Activated CD4-positive, alpha-beta T cell treated with anti-CD3 and anti-CD28 coated beads, Interleukin-10, Interleukin-2, amounts not matched to agents 100 ng/mL and 50 ng/mL, durations not matched to agents 16 hours and 8 hours (primary cell): ENCODE measurements at places on chromosomes 5 and 9.

DNA sequence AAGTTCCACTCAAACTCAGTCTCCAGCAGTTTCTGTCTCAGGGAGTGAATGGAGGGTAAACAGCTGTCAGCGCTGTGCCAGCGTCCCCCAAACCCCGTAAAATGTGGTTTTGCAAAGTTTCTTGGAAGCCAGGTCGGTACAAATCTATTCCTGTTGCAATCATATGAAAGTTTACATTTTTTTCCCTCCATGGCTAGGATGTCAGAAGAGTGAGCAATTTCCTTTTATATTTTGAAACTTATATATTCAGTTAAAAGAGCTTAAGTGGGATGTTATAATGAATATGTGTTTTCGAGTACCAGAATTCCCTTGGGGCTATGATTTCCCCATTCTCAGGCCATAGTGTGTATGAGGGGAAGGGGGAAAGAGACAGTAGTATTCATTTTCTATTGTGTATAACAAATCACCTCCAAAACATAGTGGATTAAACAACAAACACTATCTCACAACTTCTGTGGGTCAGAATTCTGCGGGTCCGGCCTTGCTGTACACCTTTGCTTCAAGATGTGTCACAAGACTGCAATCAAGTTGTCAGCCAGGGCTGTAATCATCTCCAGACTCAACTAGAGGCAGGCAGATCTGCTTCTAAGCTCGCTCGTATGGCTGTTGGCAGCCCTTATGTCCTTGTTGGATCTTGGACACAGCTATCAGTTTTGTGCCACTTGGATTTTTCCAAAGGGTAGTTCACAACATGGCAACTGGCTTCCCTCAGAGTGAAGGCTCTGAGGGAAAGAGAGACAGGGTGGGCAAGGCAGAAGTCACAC, 107.4 kb downstream of the SNX18 start:
- no peak for DNase-seq

- DNase-seq, result no peak
Measured at GRCh38 chr5:116865651-116866050, 291.0 kb upstream of the SEMA6A start.

DNA sequence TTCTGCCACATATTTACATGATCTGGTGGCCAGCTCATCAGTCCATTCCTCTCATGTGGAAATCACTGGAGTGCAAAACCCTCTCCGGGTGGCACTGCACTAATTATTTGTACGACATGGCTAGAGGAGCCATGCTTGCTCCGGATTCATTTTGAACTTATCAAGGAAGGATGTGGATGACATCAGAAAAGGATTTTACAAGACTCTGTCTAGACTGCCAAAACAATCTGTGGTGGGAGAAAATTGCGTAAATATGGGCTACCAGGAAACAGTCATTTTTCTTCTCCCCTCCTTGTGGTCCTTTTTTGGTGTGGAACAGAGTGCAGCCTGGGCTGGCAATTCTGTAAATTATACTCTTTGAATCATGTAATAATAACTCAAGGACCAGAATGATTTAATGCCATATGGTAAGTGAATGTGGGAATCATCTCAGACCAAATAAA, 123.4 kb upstream of the IFNE start:
- DNase-seq, result no peak

DNA sequence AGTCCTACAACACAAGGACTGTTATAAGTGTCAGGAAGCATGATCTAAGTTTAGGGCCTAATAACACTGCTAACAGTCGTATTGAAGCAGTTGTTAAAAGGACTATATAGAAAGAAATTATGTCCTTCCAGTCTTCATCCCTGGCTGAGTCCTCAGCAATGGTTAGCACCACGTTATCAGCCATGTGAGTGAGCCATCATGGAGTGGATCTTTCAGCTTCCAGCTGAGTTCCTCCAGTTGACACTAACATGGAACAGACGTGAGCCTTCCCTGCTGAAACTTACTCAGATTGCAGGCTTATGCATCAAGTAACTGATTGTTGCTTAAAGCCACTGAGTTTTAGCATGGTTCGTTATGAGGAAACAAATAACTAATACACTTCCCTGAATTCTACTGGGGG, 21.5 kb upstream of the GPBP1 start:
- DNase-seq, result no peak

GRCh38 chr5:103109277-103109676, 10.7 kb downstream of the GIN1 start:
- no peak for DNase-seq

GRCh38 chr9:126386088-126386487, 59.5 kb downstream of the MVB12B start:
- peak; percentile 20 for DNase-seq

DNA sequence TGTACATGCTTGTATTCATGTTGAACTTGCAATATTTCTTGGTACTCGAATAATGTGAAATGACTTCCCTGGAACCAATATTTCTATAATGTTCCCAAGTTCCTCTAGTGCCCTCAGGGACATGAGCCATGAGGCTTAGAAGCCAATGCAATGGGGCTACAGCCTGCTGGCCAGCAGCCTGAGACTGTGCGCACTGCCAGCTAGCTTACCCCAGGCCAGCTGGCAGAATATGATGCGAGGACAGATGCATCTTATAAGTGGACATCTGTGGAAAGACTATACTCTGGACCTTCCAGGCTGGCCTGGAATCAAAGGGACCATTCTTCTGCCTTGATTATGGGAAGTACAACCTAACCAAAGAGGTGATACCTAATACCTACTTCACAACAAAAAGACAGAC, 1862.0 kb upstream of the ACO1 start:
- no peak for DNase-seq

DNA sequence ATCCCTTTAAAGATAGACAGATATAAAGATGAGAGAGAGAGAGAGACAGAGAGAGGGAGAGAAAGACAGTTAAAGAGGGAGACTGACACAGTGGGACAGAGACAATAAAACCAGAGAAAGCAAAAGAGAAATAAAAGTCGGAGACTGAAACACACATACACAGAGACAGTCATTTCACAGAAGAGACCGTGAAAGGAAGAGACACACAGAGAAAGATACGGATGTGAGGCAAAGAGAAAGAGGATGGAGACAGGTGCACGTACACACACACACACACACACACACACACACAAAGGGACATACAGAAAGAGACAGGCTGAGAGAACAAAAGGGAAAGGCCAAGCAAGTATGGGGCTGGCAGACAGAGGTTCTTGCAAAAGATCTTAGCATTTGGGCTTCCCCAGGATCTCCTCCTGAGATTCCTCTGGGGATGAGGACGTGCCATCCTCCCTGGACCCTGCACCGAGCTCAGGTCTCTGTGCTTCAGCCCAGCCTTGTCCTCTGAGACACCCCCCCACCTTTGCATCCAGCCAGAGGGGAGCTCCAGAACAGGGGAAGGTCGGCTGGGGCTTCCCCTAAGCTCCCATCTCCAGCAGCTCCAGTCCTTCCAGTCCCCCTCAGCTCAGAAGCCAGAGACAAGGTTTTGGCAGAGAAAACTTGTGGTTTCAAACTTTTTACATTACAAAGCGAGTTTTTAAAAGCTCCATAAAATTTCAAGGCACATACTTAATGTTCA, 318.4 kb upstream of the PANK3 start:
- no peak for DNase-seq

GRCh38 chr5:44909004-44909403, 100.3 kb downstream of the MRPS30 start:
- DNase-seq, result no peak

GRCh38 chr5:164672931-164673694, 1167.7 kb downstream of the MAT2B start:
- no peak for DNase-seq

- no peak for DNase-seq
Measured at GRCh38 chr5:7616897-7617296, 221.0 kb downstream of the ADCY2 start.

- DNase-seq, result peak; percentile 68
Measured at GRCh38 chr5:32709750-32710549, 1.2 kb upstream of the NPR3 start.

DNA sequence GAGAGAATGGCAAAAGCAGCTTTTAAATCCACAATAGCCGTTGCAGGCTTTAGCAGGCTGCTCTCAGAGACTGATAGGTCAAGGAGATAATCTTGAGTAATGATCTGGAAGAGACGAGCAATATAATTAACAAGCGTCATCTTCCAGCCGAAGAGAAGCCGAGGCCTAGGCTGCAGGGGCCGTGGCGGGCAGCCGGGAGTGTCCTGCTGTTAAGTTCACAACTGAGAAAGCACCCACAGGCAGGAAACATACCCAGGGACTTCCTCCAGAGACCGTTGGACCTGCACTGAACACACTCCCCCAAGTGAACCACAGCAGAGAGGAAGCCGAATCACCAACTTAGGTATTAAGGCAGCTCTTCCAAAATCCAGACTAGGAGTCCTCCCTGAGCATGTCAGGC, 182.3 kb downstream of the IRX2 start:
- DNase-seq, result no peak

DNA sequence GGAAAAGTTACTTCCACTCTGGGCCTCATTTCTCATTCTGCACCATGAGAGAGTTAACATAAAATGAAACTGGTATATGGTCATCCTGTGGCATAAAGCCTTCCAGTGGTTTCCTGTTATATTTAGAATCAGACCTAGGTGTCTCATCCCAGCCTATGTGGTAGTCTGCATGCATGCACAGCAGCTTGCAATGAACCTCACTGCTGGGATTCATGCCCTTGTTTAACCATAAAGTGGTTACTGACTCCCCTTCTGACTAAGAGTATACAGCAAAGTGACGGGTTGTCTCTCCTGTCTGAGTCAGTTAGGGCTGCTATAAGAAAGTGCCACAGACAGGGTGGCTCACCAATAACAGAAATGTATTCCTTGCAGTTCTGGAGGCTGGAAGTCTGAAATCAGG, 14.7 kb upstream of the TDRD7 start:
- DNase-seq, result peak; percentile 96

DNA sequence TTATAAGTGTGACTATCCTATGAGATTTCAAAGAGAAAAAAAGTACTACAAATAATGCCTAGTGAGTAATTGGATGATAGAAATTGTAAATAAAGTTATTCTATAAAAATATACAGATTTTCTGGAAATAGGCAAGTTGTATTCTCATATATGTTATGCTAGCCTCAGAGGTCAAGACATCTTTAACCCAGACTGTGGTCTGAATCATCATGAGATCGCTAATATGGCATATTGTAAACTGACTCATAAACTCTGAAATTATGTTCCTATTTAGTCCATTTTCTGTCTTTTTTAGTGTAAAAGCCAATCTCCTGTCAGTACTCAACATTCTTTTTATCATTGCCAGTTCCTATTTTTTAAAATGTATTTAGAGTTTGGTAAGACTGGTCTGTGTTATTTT, 14.2 kb downstream of the LOX start:
- no peak for DNase-seq

DNA sequence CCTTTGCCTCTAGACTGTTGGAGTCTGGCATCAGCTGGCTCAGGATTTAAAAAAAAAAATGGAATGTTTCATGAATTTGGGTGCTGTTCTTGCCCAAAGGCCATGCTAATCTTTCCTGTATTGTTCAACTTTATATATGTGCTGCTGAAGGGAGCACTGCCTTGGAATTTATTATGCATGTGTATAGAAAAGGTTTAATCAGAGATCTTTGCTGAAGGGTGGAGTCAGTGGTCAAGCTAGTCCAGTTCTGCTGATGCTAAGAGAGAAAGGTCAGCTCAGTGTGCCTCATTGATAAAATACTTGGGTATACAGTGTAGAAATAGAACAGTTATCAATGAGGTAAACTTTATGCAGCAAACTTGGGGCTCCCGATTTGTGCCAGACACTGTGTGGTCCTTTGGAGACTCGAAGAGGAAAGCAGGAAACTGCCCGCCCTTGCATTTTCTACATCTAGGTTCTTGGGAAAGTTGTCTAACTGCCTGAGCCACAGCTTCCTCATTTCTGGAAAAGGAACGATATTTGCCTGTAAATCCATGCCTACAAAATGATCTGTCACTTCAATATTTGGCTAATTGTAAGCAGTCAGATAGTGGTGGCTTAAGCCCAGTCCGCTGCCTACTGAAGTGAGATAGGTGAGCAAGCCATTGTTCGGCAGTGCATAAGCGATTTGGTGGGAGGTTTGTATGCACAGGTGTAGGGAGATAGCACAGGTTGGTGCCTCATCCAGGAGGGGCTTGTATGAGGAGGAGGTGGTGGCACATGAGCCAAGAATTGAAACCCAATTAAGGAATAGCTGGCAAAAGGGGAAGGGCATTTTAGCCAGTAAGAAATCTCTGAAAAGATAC, 29.2 kb upstream of the GTF2H2C start:
- no peak for DNase-seq

- no peak for DNase-seq
Measured at GRCh38 chr5:64838376-64838775, 69.6 kb downstream of the CWC27 start.

- DNase-seq, result no peak
Measured at GRCh38 chr5:149485655-149486615, 65.3 kb downstream of the CSNK1A1 start.

GRCh38 chr5:24389968-24390367, 254.8 kb downstream of the CDH10 start:
- DNase-seq, result no peak

- DNase-seq, result no peak
Measured at GRCh38 chr5:123752552-123753179, 240.7 kb downstream of the CSNK1G3 start.

GRCh38 chr5:179918742-179919486, 11.2 kb upstream of the TBC1D9B start:
- DNase-seq, result no peak

- DNase-seq, result no peak
Measured at GRCh38 chr5:132821350-132821749, 8.2 kb downstream of the SOWAHA start.

- DNase-seq, result peak; percentile 1
Measured at GRCh38 chr5:81486711-81487110, 92.8 kb upstream of the ACOT12 start.

- DNase-seq, result no peak
Measured at GRCh38 chr5:160233215-160233614, 3.9 kb downstream of the FABP6 start.

DNA sequence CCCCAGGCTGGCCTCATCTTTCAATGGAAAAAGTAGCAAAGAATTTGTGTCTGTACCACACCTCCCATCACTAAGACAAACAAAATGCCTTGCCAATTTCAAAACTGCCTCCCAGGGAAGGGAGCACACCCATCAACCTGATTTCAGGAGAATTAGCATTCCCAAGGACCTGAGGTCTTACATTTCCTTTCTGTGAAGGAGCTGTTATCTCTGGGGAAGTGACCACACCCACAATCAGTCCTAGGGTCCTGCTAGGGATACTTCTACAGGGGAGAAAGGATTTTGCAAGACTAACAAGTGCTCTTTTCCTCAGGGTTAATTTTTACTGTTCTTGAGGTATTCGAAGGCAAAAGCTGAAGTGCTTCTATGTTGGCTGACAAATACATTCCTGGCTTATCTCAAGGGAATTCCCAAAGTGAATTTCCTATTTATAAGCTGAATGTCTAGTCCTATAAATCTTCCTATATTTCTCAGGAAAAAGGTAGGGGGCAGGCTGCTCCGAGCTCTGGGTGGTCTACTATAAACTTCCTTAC, 97.4 kb upstream of the ITGA1 start:
- DNase-seq, result no peak

- DNase-seq, result peak; percentile 69
Measured at GRCh38 chr5:16456103-16456832, 9.3 kb downstream of the ZNF622 start.

- no peak for DNase-seq
Measured at GRCh38 chr9:8683496-8683895, 883.9 kb upstream of the DMAC1 start.

GRCh38 chr9:78243130-78243529, 7.3 kb downstream of the CEP78 start:
- DNase-seq, result no peak

GRCh38 chr5:142748568-142749249, 21.5 kb upstream of the ARHGAP26 start:
- peak; percentile 62 for DNase-seq
